ENCODE measurements at places on chromosomes 3 and 15.

DNA sequence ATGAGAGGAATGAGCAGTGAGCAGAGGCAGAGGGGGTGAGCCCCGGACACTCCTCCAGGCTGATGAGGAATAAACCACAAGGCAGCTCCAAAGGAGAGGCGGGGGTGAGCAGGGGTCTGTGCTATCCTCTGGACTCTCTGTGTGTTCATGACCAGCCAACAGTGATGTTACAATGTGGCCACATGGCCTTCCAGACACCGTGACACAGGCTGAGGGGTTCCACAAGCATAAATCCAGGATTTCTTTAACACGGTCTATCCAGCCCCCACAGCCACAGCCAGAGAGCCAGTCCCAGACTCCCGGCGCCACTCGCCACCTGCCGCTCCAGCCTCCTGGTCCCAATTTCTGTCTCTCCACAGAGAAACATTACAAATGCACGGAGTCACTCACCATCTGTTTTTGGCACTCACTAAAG, 24.4 kb downstream of the XXYLT1 start:
- DNase-seq = no peak

DNA sequence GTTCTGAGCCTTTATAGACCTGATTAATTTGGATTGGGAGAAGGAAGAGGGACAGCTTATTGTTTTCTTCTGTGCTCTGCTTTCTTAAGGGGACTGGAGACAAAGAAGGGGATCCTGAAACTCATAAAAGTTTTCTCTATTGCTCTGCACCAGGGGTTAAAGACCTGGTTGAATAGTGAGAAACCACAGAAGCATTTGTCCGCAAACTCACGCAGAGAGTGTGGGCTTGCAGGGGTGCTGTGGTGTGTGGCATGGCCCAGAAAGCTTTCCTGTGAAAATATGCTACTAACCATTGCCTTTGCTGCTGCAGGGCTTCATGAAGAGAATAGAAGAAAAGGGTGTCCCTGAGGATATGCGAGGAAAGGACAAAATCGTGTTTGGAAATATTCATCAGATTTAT, 73.1 kb upstream of the UMPS start:
- DNase-seq = no peak

GRCh38 chr15:98801234-98801561, 152.9 kb downstream of the IGF1R start:
- no peak for DNase-seq

- peak; percentile 75 for DNase-seq
These were observed 265.0 kb downstream of the OPA1 start for GRCh38 chr3:193857996-193858395.

GRCh38 chr3:55567615-55568014, 80.5 kb upstream of the WNT5A start:
- no peak for DNase-seq

GRCh38 chr3:86914670-86915069, 76.3 kb downstream of the VGLL3 start:
- no peak for DNase-seq
